ENCODE measurements at places on chromosomes 3 and 15. TPM values are rescaled to one million over a fixed set of nuclear protein-coding genes. Genes with fewer than 3 reads are reported as not detected.

Gene HYAL3
- total RNA-seq, result 11.8 TPM

Gene KCNMB3
- total RNA-seq, result 2.3 TPM

Gene FSTL1
- 666 TPM for total RNA-seq

Gene GATA2
- total RNA-seq, result 30.1 TPM
